Ovary (tissue), 10 donors: ENCODE measurements at places on chromosomes 2 and 18.

DNA sequence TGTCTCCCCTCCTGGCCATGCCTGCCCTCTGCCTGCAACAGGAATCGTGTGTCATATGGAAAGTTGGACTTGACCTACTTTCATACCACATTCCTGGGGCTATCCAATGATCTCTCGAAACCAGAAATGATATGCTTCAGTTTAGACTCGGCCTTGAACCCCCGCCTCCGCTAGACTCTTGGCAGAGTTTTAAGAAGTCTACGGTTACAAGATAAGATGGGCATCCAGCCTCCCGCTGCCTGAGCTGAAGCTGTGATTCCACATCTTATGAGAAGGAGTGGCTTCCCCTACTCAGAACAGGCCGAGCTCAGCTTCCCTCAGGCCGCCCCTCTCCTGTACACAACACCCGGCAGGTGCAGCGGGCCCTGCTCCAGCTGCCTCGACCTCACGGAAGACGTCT is 73.9 kb downstream of the MTCL1 start:
- no peak for DNase-seq

DNA sequence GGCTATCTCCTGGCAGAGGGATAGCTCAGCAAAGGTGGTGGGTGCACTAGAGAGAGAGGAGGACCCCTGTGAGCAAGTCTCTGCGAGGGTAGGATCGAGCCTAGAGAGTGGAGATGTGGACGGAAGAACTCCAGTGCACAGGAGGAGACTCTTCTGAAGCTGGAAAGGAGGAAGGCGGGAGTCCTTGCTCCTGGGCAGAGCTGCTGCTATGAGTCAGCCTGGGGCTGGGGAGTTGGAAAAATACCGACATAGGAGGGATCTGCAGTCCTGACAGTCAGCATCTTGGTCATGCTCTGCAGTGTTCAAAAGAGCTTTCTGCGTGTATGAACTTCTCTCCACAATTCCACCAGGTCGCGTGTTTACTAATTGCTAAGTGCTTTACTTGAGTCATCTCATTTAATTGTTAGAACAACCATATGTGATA is 233.8 kb downstream of the LDLRAD4 start:
- no peak for DNase-seq

DNA sequence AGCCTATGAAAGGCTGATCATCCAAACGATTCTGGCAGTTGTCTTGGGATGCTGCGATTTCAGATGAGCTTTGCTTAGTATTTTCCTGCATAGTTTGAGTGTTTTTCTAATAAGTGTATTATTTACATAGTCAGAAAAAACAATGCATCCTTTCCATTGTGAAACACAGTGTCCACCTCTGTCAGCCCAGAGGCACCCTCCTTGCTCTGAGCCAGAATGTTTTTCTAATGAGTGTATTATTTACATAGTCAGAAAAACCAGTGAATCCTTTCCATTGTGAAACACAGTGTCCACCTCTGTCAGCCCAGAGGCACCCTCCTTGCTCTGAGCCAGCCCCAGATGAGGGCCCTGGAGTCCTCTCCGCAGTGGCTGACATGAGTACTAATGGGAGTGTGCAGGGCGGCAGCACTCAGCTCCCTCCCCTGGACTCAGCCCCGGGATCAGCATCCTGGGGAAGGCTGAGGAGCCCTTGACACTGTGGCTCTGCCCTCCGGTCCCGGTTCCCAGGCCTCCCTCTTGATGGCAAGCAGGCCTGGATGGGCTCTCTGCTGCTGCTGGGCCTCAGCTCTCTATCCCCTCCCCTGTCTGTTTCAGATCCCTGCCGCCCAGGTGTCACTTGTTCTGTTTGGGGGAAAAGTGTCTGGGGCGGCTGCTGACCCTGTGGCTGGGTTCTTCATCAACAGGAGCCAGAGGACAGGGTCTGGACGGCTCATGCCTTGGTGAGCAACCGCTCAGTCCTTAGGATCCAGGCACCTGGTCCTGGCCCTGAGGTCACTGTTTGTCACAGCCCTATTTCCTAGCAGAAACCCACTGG is 5.9 kb downstream of the MFSD2B start:
- DNase-seq, result no peak

- no peak for DNase-seq
Measured at GRCh38 chr2:173187941-173188788, 112.5 kb downstream of the MAP3K20 start.

DNA sequence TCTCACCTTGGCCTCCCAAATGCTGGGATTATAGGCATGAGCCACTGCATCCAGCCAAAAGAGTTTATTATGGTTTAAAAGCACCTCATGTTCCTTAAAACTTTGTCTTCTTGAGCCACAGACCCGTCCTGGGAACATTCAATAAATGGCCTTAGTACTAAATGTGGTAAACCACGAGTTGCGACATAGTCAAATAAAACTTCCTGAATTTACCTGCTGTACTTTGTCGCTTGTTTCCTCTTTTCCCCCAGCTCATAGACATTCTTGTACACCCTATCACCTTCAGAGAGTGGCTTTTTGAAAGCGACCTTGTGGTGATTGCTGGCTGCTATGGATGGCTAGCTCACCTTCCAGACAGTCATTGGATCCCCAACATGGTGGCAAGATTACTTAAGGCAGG is 310.4 kb downstream of the LRRTM1 start:
- DNase-seq, result no peak

DNA sequence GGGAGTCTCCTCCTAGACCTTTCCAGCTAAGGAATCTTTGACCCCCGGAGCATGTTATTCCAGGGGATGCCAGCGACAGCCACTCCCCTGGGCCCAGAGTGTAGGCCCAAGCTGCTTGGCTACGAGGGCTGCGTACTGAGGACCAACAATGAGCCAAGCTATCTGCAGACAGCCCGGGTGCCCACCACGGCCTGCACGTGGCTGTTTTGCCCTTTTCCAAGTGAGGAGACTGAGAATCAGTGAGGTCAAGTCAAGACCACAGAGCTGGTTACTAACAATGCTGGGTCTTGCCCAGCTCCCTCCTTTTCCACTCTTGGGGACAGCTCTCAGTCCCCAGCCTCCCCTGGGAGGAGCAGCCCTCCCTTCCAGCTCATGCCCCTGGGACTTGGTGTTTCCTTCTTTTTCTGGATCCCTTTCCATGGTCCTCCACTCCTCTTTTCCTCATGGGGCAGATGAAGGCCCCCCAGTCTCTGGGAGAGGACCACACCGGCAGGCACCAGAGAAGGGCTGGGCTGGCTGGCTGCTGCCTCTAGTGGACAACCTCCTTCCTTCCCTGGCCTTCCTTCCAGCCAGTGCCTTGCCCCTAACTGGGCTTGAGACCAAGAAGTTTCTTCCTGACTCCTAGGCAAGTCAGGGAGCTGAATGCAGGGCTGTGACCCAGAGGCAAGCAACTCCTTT is 550 bp upstream of the MALL start:
- DNase-seq, result no peak

DNA sequence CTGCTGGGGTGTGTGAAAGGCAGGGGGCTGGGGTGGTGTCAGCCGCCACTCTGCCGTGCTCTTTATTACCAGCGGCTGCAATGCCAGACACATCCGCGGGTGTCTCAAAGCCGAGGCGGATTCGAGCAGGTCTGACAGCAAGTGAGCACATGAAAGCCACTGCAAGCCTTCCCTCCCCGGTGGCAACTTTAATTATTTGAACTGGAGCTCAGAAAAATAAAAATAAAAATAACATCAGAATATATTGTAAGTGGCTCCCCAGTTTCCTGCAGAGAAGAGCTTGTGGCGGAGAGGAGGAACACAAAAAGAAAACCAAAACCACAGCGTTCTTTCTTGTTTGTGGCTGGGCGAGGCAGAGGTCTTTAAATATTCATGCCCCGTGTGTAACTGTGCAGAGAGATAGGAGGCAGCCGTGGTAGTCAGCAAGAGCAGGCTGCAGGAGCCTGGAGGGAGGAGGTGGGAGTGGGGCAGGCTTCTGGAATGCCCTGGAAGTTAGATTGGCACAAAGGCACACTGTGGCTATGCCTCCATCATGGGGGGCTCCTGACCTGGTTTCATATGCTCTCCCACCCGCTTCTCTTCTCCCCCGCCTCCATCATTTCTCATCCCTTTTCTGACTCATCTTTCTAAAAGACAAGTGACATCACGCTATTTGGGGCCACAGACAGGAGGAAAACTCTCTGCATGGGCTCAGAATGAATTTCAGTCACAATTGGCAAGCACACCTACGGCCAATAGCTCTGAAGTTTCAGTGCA is 199.8 kb downstream of the CLIP4 start:
- DNase-seq, result no peak

DNA sequence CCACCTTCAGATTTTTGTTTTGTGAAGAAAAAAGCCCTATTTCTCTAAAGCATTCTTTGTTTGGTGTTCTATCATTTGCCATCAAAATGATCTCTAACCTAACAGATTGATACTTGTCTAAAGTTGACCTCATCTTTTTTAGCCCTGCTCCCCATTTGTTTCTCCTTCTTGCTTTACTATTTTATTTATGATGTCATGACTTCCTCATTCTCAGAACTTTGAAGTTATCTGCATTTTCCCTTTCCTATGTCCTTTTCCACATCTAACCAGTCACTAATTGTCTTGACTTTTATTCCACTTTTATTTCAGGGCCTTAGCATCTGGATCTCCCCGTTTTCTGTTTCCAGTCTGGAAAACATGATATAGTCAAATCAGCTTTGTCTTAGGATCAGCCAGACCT is 8.3 kb downstream of the RAPGEF4 start:
- no peak for DNase-seq

DNA sequence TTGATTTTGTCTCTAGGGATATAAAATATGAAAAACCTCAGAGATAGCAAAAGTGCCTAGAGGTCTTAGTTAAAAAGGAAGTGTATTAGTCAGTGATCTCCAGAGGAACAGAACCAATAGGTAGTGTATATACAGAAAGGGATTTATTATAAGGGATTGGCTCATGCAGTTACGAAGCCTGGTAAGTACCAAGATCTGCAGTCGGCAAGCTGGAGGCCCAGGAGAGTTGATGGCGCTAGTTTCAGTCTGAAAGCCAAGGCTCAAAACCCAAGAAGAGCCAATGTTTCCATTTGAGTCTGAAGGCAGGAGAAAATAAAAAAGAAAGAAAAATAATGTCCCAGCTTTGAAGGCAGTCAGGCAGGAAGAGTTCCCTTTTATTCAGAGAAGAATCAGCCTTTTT is 93.3 kb downstream of the COLEC12 start:
- no peak for DNase-seq
